ENCODE measurements at places on chromosomes 1 and 21. TPM values are rescaled to one million over a fixed set of nuclear protein-coding genes. Genes with fewer than 3 reads are reported as not detected.

The CYP4Z1 gene
- total RNA-seq = not detected

The UBE2U gene
- total RNA-seq = not detected

The GJA9 gene
- not detected for total RNA-seq

The AXDND1 gene
- not detected for total RNA-seq

The KRTAP10-8 gene
- total RNA-seq = not detected

The PANK4 gene
- 31.5 TPM for total RNA-seq

The SEMA6C gene
- total RNA-seq = 1.2 TPM

The FAM229A gene
- 0.78 TPM for total RNA-seq

All from airway epithelial cell (primary cell).